ENCODE measurements at places on chromosomes 6 and 20.
A peak's percentile ranks its signal among the peaks of the same experiment; 100 is the strongest.

GRCh38 chr20:41079066-41079465, 50.4 kb downstream of the TOP1 start:
- no peak for DNase-seq

GRCh38 chr6:56370561-56371211, 123.3 kb upstream of the COL21A1 start:
- peak; percentile 38 for DNase-seq

GRCh38 chr20:58327211-58327610, 17.7 kb downstream of the RAB22A start:
- DNase-seq, result no peak

DNA sequence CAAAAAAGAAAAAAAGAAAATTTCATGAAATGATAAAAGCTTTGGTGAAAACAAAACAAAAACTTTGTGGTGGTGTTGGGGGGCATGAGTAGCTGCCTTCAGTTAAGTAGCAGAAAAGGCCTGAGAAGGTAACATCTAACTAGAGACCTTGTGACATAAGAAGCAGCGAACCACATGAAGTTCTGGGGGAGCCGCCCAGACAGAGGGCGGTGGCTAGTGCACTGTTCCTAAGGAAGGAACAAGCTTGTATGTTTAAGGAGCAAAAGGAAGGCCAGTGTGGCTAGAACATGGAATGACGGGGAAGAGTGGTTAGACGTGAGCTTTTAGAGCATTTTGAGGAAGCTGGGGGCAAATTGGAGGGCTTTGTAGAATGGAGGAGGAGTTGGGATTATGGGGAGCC, 7.5 kb upstream of the RSPH3 start:
- DNase-seq, result no peak

- no peak for DNase-seq
Observed at GRCh38 chr20:59813948-59814839, 119.2 kb downstream of the SYCP2 start.

DNA sequence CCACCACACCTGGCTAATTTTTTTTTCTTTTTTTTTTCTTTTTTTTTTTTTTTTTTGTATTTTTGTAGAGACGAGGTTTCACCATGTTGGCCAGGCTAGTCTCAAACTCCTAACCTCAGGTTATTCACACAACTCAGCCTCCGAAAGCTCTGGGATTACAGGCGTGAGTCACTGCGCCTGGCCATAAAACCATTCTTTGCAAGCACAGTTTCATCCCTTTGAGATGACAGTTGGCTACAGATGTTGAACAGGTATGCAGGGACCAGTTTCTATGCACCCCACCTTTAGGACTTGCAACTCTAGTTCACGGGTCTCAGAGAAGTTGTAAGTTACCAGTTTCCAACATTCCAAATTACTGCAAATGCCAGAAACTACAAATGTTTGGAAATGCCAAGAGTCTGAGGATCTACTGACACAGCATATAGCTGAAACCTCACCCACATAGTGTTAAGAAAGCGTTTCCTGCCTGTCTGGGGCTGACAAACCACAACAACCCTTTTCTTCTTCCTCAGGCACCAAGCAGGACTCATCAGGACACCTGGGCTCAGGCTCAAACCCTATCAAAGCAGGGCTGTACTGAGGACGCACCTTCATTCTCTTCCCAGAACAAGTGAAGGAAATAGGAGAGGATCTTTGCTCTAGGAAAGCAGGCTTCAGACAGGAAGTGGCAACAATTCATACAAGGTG, 22.9 kb downstream of the ARHGAP18 start:
- DNase-seq, result no peak

DNA sequence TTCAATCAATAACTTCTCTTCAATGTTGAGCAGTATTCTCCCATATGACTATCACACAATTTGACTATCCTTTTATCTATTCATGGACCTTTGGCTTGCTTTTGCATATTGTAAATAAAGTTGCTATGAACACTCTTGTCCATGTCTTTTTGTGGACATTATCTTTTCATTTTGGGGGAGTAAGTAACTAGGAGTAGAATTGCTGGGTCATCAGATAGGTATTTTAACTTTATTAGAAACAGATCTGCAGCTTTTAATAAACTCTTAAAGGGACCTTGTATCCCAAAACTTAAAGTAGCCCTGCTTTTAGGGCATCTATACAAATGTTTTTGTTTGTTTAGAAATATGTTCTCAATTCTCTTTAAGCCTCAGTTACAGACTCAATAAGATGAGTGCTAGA, 614.2 kb upstream of the CITED2 start:
- DNase-seq, result no peak

GRCh38 chr20:25079171-25079570, 2.8 kb downstream of the VSX1 start:
- DNase-seq, result no peak

DNA sequence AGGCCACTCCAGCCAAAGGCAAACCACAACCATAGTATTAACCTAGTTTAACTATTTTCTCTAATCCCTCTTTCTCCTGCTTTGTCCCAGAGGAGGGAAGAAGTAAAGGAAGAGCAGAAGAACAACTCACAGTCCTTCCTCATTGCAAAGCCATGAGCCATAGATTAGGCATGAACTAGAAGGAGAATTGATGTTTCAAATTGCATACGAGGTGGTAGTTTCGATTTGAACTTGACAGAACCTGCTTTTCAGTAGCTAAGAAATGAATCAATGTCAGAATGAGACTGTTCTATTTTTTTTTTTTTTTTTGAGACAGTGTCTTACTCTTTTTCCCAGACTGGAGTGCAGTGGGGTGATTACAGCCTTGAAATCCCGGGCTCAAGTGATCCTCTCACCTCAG, 48.3 kb downstream of the PROKR2 start:
- DNase-seq, result no peak

DNA sequence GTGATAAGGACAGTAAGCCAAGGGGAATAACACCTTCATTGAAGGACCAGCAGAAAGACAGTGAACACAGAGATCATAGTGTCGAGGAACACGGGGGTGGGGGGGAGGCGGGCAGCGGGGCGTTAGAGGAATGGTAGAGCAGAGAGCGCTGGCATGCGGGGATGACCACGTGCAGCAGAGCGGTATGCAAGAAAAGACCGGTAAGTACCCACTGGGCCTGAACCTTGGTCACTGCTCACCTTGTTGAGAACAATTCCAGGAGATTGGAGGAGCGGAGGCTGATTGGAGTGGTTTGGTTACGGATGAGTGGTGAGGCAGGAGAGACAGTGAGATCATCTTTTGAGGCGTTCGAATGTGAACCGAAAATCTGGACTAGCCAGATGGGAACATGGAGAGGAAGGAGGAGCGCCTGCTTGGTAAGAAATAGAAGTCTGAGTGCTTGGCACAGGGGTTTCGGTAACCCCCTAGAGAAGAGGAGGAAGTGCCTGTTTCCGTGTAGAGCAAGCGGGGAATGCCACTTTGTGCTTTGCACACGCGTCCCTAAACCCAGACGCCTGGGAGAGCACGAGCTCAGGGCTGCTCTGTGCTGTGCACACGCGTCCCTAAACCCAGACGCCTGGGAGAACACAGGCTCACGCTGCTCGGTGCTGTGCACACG, 70.0 kb downstream of the FAM120B start:
- no peak for DNase-seq

GRCh38 chr6:53992522-53992921, 118.7 kb upstream of the MLIP start:
- no peak for DNase-seq

- no peak for DNase-seq
Observed at GRCh38 chr6:92688342-92688741, 731.0 kb downstream of the EPHA7 start.

DNA sequence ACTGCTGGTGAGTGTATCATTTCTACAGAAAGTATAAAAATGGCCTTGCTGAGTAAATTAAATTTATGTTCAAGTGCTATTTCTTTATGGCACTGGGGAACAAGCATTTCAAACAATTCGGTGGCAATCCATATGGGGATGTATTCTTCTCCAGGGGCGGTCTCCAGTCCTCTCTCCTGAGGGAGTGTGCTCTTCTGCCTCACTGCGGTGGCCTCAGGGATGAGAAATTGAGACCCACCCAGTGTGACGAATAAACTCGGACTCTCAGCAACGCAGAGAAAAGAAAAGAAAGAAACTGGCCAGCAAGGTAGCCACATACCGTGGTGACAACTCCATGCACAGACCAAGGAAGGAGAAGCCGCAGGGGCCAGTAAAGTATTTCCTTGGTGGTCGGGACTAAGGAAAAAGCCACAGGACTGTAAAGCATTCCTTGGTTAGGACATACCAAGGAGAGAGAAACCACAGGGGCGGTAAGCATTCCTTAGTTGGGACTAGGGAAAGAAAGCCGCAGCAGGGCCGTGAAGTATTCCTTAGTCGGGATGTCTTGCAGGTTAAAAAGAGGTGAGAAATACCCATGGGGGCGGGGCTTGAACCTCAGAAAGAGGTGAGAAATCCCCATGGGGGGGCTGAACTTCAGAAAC, 13.6 kb upstream of the GOPC start:
- no peak for DNase-seq

DNA sequence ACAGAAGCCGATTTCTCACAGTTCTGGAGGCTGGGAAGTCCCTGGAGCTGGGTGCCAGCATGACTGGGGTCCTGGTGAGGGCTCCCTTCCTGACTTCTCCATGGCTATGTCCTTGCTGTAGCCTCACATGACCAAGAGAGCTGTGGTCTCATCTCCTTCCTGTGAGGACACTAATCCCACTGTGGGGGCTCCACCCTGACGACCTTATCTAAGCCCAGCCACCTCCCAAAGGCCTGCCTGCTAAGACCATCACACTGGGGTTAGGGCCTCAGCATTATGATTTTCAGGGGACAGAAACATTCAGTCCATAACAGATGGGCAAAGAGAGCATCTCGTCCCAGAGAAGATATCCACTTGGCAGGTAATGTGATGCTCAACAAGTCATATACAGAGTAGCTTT, 16.8 kb downstream of the RPP40 start:
- no peak for DNase-seq

DNA sequence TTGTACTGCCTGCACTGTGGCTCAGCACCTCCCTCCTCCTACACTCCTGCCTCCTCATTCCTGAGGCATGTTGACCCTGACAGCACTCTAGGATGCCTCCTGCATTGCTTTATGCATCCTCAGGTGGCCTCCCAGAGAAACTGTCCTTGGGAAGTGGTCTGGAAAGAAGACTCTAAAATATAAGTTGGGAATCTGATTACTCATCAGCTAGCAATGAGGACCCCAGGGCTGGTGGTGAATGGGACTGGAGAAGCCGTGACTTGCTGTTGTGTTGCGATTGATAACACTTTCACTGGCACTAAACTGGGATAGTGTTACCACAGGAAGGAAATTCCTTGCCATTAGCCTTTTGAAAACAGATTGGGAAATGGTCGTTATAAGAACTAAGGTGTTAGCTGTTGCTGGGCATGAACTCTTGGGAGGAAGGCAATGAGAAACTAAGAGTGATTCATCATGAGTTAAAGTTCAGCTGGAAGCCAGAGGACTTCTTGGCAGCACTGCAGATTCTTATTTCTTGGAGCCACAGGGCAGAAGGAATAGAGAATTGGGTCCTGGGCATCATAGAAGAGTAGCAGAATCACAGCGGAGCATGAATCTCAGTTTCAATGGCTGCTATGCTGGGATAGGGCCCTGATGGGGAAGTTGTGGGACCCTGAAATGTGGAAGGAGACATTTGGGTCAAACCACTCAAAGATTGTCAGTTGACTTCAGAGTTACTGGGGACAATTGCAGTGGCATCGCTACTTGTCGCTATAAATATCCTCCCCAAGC, 10.1 kb upstream of the SIRPD start:
- no peak for DNase-seq

Measured in SJCRH30 (cell line).